ENCODE measurements at places on chromosomes 6 and 20. TPM values are rescaled to one million over a fixed set of nuclear protein-coding genes. Genes with fewer than 3 reads are reported as not detected.

GRCh38 chr6:112665815-112666214 lies 318.7 kb downstream of the RFPL4B start:
- no peak for DNase-seq

Gene C4A
- polyA plus RNA-seq, result 20.7 TPM

Gene MOCS3
- polyA plus RNA-seq, result 4.2 TPM

Gene RFX6
- 2.1 TPM for polyA plus RNA-seq
